NCI-H1694 (cell line): ENCODE measurements at places on chromosomes 11 and 22.
A peak's percentile ranks its signal among the peaks of the same experiment; 100 is the strongest.

GRCh38 chr11:123253911-123254310 lies 58.9 kb upstream of the CLMP start:
- no peak for DNase-seq

DNA sequence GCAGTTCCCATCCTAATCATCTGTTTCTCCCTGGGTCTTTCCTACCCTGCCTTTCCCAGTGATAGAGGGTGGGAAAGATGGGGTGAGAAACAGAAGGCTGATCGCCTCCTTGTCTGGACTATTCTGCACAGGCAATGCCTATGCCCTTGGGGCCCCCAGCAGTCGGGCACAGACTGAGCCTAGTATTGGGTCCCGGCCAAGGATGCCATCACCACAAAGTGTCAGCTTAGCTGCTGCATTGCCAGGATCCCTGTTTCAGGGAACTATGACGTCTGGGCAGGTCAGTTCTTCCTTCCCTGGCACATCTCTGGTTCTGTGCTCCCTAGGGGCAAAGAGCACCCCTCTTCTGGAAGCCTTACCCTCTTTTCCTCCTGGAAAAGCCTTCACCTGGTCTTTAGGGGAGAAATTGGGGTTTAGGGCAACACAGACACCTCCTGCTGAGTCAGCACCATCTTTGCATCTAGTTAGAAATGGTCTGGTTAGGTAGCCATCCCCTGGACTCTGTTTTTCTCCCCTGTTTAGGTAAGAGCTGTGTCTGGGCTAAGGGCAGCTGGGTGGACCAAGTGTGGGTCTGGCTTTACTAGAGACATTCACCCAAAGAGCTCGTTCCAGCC lies 2.1 kb downstream of the ADAMTS8 start:
- peak; percentile 42 for DNase-seq

DNA sequence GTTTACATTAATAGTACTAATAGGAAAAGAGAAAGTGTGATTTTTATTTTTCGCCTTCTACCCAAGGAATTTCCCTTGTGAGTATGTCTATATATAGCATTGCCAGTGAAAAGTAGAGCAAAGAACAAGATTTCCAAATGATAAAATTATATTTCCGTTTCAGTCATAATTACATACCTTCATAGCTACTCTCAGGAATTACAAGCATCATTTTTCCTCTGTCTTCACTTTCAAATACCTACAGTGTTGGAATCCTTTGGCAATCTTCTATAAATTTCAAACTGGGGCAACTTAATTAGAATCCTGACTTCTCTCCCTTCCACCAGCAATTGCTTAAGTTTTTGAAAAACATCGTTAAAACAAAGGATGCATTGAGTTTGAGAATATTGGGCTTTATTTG lies 35.5 kb upstream of the SPON1 start:
- no peak for DNase-seq

DNA sequence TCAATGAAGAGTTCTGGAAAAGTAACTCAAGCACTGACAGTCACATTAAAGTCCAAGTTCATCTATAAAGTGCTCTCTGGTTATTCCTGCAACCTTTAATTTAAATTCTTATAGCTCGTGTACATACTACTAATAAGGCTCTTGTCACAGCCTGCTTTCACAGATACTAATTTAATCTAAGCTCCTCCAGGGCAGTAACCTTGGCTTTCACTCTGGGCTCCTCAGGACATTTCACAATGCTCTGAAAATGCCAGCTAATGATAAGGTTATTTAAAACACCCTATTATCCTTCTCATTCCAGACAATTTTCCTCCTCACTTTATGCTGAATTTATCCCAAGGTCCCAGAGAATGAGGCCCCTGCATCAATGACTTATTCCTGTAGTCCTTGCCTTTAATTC lies 242.7 kb upstream of the CCDC90B start:
- no peak for DNase-seq

GRCh38 chr22:42086051-42086450 lies 4.5 kb downstream of the NDUFA6 start:
- DNase-seq: no peak

GRCh38 chr11:73578592-73579185 lies 19.2 kb downstream of the FAM168A start:
- DNase-seq: no peak

- no peak for DNase-seq
Observed at GRCh38 chr11:69374110-69374945, 80.4 kb downstream of the MYEOV start.

- DNase-seq: no peak
Observed at GRCh38 chr11:5504403-5504921, 5.3 kb downstream of the UBQLN3 start.

DNA sequence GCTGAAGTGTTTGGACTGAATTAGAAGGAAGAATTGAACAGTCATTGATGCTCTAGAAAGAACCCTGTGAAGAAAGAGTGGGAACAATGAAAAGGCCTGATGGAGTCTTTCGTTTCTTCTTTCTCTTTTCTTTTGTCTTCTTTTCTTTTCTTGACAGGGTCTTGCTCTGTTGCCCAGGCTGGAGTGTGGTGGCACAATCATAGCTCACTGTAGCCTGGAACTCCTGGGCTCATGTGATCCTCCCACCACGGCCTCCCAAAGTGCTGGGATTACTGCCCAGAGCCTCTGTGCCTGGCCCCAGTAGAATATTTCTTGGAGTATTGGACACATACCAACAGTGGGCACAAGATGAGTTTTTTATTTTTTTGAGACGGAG lies 1.1 kb downstream of the FEN1 start:
- DNase-seq: no peak

GRCh38 chr11:128324531-128325141 lies 262.7 kb downstream of the ETS1 start:
- no peak for DNase-seq

- no peak for DNase-seq
Observed at GRCh38 chr11:11543656-11544055, 78.1 kb downstream of the GALNT18 start.

- DNase-seq: no peak
Observed at GRCh38 chr22:37267661-37268413, 14.5 kb upstream of the CYTH4 start.

- no peak for DNase-seq
Observed at GRCh38 chr22:39278040-39278439, 33.3 kb upstream of the PDGFB start.

- no peak for DNase-seq
Observed at GRCh38 chr11:126542334-126543015, 187.0 kb downstream of the ST3GAL4 start.

- no peak for DNase-seq
Observed at GRCh38 chr11:114483929-114484328, 44.7 kb downstream of the REXO2 start.

DNA sequence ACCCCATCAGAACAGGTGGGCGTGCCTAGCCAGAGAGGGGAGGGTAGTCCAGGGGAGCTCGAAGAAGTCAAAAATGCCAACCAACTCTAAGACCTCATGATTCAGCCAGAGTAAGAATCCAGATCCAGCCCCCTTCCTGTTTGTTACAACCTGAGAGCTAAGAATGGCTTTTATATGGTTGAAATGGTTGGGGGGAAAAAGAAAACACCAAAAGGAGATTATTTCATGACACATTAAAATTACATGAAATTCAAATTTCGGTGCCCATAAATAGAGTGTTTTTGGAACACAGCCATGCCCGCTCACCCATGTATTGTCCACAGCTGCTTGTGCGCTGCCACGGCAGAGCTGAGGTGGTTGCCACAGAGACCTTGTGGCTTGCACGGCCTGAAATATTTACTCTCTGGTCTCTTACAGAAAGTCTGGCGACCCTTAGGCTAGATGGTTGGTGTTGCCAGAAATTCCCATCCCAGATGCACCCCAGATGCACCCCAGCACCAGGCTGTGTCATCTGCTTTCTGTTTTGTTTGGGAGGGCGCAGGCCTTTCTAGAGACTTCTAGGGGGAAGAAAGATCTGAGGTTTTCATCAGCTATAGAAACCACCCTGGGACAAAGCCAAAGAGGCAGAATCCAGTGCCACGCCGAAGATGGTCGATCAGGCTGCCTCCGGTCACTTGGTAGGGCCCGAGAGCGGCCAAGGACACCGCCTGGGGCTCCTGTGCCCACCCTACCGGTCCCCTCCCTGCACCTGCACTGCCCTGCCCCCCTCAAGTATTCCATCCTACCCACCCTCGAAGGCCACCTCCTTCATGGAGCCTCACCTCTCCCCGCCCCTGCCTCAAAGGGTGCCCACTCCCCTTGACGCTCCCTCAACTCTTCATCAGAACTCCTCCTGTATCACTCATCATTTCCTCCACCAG lies 80.2 kb downstream of the DSCAML1 start:
- DNase-seq: no peak

DNA sequence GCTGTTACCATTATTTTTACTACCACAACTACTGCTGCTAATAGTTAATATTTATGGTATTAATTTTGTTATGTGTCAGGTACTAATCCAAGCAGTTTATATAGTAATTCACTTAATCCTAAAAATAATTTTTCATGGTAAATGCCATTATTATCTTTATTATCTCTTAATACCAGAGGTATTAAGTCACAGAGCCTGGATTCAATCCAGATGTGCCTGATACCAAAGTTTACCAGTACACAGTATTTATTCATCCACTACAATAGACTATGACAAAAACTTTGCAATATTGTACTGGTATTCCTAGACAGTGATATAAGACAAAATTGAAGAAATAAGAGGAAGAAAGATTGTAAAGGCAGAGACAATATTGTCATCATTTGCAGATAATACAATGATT lies 24.5 kb downstream of the MAP6 start:
- DNase-seq: no peak

DNA sequence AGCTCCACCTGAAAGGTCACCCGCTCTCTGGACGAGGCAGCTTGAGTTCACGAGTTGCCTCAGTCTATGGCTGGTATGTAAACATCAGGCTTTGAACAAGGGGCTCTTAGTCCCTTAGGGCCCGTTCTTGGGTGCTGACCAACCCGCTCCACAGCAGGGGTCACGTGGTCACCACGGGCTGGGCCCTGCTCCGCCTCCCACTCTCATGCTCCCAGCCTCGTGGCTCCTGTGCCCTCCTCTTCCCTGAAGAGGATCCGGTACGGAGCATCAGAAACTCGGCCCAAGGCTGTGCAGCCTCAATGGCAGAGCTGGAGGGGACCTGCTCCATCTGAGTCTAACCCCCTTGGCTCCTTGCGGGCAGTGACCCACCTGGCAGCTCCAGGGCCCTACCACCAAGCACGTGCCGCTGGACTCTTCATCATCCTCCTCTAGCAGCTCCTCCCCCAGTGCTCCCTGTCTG lies 54.2 kb upstream of the TTLL12 start:
- DNase-seq: no peak

- no peak for DNase-seq
Observed at GRCh38 chr11:117929916-117930570, 841 bp upstream of the TMPRSS13 start.

GRCh38 chr11:47955061-47955755 lies 25.2 kb upstream of the PTPRJ start:
- no peak for DNase-seq

- DNase-seq: no peak
Observed at GRCh38 chr11:123525097-123525496, 95.0 kb downstream of the GRAMD1B start.

GRCh38 chr11:57283231-57283990 lies 41.3 kb downstream of the TNKS1BP1 start:
- DNase-seq: no peak

DNA sequence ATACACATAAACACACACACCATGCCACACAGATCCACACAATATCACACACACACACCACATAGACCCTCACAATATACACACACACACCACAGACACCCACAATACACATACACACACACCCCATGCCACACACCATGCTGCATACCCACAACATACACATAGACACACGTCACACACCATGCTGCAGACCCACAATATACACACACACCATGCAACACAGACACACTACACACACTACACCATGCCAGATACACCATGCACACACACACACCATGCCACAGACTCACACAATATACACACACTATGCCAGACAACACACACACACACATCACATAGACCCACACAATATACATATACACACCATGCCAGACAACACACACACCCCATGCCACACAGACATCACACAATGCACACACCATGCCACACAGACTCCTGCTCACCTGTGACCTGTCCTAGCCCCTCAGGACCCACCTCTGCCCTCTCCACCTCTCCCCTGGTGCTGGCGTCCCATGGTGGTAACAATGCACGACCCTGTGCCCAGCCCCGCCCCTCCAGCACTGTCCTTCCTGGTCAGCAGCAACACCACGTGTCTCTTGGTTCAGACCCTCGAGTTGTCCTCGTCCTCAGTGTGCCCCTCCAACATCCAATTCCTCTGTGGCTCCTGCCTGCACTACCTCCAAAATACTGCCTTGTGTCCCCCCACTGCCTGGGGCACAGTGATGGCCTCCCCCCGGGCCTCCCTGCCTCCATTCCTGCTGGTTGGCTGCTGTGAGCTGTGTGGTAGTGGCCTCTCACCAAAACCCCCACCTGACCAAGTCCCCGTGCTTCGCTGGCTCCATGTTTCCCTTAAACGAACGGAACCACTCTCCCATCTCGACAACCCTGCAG lies 23.7 kb upstream of the RFPL3 start:
- no peak for DNase-seq

- no peak for DNase-seq
Observed at GRCh38 chr11:121451986-121452608, at the start of gene SORL1. Gene SORL1 (plus strand): TSS chr11:121452314. CDS start chr11:121452332, 18 bp downstream.

- no peak for DNase-seq
Observed at GRCh38 chr11:6357222-6357621, 33.1 kb upstream of the SMPD1 start.

DNA sequence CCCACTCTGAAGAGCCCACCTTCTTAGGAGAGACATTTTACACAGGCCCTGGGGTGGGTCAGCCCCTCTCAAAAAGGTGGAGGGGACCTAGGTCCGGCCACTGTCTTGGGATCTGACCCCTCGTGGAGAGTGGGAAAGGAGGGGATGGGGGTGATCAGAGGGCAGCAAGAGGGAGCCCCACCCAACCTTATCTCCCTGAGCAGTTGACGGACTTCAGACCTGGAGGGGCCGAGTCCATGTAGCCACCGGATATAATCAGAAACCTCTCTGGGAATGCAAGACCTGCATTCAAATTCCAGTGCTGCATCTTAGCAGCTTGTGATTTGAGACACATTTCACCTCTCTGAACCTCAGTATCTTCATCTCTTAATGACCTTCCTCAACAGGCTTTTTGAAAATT lies 44.0 kb downstream of the TP53I11 start:
- no peak for DNase-seq

DNA sequence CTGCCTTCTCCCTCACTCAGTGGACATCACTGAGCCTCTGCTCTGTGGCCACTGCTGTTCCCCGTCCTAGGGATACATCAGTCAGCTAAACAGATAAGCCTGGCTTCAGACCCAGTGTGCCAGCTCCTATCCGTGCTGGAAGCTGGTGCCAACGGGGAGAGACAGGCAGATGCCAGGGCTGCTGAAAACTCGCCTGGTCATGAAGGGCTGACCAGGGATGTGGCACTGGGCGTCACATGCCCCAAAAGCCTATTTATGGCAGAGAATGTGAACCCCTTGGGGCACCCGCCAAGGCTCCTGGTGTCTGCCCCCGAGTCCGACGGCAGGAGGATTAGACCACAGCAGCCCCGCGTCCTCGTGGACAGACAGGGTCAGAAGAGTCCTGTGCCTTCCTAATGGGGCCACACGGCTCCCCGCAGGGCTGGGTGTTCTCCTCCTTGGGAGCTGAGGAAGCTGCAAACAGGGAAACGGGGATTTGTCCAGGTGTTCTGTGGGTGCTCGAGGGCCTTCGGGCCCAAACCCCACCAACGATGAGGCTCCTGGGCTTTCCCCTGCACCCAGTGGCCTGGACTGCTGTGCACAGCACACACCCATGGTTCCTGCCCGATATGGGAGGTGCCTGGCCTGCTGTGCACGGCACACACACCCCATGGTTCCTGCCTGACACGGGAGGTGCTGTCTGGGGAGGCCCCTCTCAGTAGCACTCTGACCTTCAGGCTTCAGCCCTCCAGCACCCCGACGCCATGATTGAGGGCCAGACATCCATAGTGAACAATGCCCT lies 19.9 kb downstream of the ANO1 start:
- DNase-seq: no peak
